ENCODE measurements at places on chromosomes 16 and 17.
A peak's percentile ranks its signal among the peaks of the same experiment; 100 is the strongest.

GRCh38 chr16:53726625-53727024 is 22.7 kb downstream of the FTO start:
- no peak for DNase-seq

DNA sequence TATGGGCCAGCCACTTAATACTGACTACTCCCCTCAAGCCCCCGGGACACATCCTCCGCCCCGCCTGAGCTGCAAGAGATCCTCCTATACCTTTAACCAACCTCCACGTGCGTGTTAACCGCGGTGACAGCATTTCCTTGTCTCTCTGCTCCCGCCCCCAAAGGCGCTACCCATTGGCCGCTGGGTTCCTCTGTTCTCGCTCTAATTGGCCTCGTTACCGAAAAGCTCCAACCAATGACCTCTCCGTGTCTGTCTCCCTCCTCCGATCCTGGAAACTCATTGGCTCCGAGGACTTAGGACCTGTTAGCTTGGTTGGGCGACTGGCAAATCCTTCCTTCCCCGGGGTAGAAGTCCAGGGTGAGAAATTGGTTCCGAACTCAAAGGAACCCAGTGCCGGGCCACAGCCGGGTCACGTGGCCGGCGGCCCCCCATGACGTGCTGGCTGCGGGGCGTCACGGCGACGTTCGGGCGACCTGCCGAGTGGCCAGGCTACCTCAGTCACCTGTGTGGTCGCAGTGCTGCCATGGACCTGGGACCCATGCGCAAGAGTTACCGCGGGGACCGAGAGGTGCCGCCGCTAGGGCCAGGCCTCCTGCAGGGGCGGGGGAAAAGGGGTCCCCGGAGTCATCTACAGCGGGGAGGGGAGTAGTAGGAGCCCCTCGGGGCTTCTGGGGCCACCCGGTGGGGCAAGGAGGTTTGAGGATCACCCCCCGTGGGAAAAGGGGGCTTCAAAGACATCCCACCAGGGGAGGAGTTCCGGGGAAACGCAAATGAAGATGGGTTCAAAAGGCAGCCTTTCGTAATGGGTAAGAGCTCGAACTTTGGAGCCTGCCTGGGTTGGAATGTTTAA is at the start of gene PNPO:
TSS of gene PNPO (plus strand) at position 326 of the 850 bp plus-strand sequence. CDS start at position 431, 105 bp downstream.
- peak; percentile 96 for DNase-seq

GRCh38 chr16:74713876-74714275 is 13.2 kb upstream of the MLKL start:
- no peak for DNase-seq

DNA sequence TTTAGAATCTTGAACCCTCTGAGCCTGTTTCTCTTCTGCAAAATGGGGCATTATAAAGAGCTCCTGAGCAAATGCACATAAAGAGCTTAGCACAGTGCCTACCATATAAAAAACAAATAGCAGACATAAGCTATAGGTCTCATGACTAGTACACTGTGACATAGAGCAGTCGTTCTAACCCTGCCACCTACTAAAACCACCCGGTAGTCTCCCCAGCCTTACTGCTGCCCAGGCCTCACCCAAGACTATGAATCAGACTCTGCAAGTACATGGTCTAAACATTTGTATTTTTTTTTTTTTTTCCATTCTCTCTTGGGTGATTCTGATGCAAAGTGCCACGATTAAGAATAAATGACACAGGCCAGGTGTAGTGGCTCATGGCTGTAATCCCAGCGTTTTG is 33.9 kb downstream of the STX8 start:
- DNase-seq: no peak

DNA sequence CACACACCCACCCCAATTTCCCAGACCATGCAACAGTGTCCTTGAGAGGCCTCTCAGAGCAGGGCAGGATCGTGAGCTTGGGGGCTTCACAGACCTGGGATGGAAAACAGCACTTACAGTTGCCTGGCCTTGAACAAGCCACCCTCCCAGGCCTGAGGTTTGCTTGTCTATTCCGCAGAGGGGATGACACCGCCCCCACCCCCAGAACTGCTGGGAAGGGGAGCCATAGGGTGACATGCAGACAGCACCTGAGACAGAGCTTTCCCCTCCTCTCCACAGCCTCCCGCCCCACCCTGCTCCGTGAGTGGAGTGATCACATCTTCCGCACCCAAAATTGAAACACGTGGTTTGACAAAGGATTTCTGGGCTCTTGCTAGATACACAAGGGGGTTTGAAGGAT is 131.5 kb upstream of the TNRC6C start:
- no peak for DNase-seq

GRCh38 chr17:74862108-74862901 is 2.6 kb upstream of the GRIN2C start:
- peak; percentile 49 for DNase-seq

DNA sequence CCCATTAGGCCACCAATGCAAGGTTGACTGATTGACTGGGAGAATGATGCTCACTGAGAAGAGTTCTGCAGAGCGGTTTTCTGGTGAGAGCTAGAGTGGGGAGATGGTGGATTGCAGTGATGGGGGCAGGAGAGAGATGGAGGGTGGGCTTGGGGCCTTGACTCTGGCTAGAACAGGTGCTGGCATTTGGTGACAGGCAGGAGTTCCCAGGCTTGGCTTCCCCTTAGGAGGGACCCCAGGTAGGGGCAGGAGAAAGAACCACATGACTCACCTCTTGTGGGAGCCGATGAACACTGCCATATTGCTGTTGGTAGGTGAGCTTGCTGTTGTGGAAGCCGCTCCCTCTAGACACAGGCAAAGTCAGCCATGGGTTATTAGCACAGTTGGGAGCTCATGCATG is 8.0 kb downstream of the CD300LB start:
- no peak for DNase-seq

- DNase-seq: peak; percentile 9
Observed at GRCh38 chr17:77186141-77186604, 45.4 kb downstream of the SEC14L1 start.

DNA sequence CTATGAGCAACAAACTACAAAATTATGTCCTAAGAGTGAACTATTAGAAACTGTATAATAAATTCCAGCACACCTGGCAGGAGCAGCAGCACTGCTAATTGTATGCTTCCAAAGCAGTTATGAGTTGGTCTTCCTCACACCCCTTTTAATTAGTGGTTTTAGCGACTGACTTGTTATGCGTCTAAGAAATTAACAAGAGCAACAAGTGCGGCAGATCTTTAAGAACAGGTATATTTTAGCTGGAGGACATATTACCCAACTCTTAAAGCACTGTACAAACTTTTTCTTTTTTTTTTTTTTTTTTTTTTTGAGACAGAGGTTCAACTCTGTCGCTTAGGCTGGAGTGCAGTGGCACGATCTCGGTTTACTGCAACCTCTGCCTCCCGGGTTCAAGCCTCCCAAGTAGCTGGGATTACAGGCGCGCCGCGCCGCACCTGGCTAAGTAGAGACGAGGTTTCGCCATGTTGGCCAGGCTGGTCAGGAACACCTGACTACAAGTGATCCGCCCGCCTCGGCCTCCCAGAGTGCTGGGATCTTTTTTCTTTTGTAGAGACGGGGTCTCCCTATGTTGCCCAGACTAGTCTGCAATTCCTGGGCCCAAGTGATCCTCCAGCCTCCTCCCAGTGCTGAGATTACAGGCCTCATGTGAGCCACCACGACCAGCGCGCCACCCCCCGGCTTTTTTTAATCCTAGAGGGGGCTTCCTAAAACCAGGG is 1.6 kb upstream of the FBXL20 start:
- no peak for DNase-seq

DNA sequence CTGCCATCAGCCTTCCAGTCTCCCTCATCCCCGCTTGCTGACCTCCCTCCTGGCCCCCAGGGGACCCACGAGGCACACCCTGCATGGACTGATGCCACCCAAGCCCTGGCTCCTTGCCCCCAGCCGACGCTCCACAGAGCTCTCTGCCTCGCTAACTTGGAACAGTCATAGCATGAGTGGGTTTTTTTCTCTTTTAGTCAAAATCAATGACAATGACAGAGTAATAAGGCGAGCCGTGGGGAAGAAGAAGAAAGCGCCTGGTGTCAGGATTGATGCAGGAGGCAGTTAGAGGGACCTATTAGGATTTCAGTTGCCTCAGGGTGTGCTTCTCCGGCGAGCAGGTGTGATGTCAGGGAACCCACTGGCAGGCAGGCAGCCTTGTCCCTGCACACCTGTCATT is 176.3 kb upstream of the TNRC6C start:
- no peak for DNase-seq

DNA sequence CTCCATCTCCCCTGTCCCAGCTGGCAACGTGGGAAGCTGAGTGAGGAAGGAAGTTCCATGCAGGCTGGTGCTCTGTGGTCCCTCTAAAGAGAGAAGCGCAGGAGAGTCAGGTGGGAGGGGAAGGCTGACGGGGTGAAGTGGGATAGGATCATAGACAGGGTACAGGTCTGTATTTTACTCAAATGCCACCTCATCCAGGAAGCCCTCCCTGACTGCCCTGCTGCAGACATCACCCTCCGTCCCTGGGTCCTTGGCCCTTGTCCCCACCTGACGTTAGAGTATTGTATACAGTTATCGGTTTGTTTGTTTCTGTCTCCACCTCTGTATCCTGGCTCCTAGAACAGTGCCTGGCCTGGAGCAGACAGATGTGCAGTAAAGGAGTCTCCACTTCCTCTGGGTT is 11.7 kb downstream of the CANT1 start:
- DNase-seq: no peak

DNA sequence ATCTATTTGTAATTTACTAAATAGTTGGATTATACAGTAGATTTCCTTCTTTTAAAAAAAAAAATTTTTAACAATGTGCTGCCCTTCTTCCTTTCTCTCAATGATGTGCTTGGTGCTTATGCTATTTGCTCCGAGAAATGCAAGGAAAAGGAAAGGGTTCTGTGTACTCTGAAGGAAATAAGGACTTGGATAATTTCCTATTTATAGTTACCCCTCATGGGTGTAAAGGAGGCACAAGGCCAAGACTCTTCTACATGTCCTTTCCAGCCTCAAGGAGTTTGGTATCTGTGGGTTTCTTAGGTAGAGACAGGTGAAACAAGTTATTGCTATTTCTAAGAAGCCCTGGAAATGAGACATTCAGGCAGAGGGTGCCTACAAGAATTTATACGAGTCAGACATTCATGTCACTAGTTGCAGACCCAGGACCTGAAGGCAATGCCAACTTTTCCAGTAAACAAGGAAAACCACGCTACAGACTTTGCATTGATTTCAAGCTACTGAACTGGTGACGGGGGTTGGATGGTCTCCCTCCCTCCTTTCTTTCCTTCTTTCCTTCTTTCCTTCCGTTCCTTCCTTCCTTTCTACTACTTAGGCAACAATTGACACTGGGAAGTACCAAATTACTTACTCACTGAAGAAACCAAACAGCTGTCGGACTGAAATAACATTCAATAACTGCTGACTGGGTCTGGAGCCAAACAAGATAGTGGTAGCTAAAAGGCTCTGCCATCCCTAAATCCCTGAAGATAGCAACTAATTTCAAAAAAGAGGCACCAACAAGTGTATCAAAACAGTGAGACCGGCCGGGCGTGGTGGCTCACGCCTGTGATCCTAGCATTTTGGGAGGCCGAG is 33.8 kb upstream of the GHDC start:
- DNase-seq: no peak

DNA sequence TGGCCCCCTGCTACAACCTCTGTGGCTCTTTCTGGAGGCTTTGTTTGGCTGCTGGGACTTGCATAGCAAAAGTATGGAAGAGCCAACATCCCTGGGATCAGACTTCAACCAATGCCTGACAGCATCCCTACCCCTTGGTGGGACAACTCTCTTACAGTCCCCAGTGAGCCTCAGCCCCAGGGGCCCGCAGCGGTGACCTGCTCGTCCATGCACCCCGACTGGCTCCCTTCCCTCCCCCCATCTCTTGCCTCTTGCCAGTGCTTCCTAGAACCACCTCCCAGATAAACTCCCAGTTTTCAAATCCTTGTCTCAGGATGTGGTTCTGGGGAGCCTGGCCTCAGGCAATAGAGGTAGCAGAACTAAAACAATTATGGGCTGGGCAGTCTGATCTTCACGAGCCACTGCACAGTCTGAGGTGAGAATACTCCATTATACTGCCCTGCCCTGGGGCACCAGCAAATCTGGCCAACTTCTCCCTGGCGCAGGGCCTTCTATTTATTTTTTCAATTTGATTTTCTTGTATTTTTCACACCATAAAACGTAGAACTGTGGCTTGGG is 86.6 kb upstream of the BRD7 start:
- no peak for DNase-seq

DNA sequence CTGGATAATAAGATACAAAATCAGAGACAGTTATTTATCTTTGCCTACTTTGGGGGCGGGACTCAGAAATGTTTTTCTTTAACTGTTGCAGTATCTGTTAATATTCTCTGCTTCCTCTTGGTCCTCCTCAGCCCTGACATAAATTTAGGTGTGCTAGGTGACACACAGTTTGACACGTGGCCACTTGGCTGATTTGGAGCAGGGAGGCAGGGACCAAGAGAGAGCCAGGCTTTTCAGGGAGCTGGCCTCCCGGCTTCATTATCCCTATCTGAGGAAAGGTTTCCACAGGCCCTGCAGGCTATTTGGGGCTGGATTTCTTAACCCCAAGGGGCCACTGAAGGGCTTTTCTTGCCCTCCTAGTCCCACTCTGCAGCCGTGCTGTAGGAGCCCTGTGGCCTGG is 20.1 kb upstream of the NAT9 start:
- no peak for DNase-seq

DNA sequence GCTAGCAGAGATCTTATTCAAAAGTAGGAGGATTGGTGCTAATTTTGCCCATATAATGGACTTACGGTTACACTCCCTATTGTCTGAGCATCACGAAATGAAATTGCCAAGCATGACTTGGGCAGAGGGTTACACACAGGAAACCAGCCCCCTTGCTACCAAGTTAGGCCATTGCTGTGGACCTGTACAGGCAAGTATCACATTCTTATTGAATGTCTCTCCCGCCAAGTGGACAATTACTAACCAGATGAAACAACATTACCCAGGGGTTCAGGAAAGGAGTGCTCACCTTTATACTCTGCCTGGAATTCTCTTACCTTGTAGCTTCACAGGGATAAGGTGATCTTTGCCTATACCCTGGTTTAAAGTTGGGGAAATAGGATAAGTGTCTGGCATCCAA is 70.6 kb upstream of the TOX3 start:
- no peak for DNase-seq

- DNase-seq: no peak
Observed at GRCh38 chr16:47055136-47055885, 81.8 kb upstream of the DNAJA2 start.

GRCh38 chr17:59106463-59107305 is at the start of gene TRIM37:
TSS of gene TRIM37 (minus strand) at chr17:59106880. CDS start at chr17:59106461, 419 bp downstream.
- DNase-seq: peak; percentile 100

GRCh38 chr17:49132699-49133364 is at the start of gene B4GALNT2:
TSS of gene B4GALNT2 (plus strand) at chr17:49132769. CDS start at chr17:49132793, 24 bp downstream.
- no peak for DNase-seq

Measured in T-helper 2 cell treated with Interferon-gamma antibody and Interleukin-4, amounts not matched to agents 5 μg/mL and 100 μg/mL, for 36 hours (primary cell).